ENCODE measurements at places on chromosomes 12 and 14. TPM values are rescaled to one million over a fixed set of nuclear protein-coding genes. Genes with fewer than 3 reads are reported as not detected.

The PTMS gene
- total RNA-seq, result 25.6 TPM

The SMIM41 gene
- total RNA-seq, result not detected

The ITGB7 gene
- total RNA-seq, result 702 TPM

The ERP27 gene
- total RNA-seq, result 8.3 TPM

The LRP10 gene
- total RNA-seq, result 60.0 TPM

The TEX52 gene
- 0.29 TPM for total RNA-seq

The WDR89 gene
- 17.5 TPM for total RNA-seq

DNA sequence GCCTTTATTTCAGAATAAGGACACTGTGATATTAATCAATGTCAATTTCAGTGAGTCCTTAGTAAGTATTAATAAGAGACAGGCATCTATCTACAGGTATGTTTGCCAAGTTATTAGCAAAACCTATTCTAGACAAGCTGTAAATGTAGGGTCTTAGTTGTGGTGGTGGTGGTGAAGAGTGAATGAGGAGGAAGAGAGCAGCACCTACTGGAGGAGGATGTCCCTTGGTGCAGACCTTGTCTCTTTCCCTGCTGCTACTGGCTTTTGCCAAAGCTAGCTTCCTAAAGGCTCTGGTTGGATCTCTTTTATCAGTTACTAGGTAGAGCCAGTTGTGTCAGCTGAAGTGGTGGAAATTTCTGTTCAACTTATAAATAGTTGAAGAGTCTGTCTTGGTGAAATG lies 304.8 kb upstream of the ATP2B1 start:
- no peak for DNase-seq
- no peaks in the 10 kb centered on the region for H3K36me3 ChIP-seq
- H3K4me1 ChIP-seq, result no peaks in the 10 kb centered on the region
- no peak overlapping the region for H3K27ac ChIP-seq

DNA sequence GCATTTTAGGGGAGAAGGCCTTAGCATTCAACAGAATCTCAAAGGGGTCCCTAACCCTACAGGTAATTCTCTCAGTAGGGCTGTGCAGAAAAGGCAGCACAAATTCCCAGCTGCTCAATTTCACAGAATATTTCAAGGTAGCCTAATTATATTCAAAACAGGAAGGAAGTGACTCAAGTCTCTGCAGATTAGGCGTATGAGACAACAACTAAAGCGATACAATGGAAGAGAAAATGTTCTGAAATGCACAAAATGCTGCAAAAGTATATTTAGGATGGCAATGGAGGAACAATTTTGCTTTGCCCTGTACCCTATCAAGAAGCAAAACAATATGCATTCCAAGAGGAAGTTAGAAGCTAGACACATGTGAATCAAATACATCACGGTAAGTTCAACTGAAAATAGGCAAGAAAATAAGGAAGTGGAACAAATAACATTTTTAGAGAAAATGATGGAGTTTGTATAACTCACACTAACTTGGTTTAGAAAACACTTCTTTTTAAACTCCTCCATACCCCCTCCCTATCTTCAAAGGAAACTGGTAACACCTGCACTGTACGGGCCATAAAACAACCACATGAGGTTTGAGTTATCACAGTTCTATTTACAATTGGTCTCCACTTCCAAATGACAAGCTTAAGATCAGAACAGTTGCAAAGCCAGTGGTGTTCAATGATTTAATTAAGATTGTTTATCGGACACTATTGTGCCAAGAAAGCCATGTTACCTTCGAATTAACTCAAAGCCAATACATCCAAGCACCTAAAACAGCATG lies 1.6 kb downstream of the GIT2 start:
- peak overlapping the region; percentile 98 for H3K27ac ChIP-seq
- H3K4me1 ChIP-seq, result peaks cover 66% of the 10 kb centered on the region
- peak overlapping the region; percentile 100 for H3K4me3 ChIP-seq

GRCh38 chr14:64692189-64692985 lies 11.8 kb upstream of the PLEKHG3 start:
- H3K27me3 ChIP-seq, result peaks cover 42% of the 10 kb centered on the region
- no peak overlapping the region for H3K4me3 ChIP-seq
- H3K36me3 ChIP-seq, result peaks cover 2% of the 10 kb centered on the region
- H3K4me1 ChIP-seq, result peaks cover 43% of the 10 kb centered on the region
- DNase-seq, result no peak

DNA sequence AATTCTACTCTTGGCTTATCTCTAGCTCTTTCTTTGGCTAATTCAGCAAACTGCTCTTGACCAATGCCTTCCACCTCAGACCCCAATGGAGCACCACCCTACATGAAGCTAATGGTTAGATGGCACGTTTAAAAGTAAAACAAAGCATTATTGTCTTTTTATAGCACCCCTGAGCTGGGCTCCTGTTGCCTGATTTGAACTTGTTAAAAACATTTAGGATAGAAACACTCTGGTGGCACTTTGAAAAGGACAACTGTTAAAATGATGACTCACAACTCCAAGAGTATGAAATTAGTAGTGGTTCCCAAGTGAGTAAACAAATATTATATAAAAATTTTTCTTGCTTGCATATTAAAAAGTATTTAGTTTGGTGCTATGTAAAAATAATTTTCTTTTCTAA lies 299.6 kb upstream of the DCN start:
- DNase-seq, result no peak
- no peaks in the 10 kb centered on the region for H3K27me3 ChIP-seq
- H3K36me3 ChIP-seq, result no peaks in the 10 kb centered on the region
- no peak overlapping the region for H3K4me3 ChIP-seq
- no peaks in the 10 kb centered on the region for H3K4me1 ChIP-seq

DNA sequence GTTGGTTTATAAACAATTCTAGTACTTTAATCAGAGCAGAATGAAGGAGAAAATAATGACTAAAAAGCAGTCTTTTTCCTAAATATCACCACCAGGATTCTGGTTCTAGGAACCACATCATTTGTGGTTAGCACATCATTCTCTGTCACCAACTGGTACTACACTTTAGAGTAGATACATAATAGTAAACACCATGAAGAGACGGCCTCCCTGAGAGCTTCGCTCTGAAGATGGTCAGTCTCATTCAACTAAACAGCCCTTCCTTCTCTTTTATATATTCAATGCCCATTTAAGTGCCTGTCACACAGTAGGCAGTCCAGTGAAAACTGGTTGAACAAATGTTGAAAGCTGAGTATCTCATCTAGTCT lies 10.9 kb downstream of the SLC38A2 start:
- H3K4me1 ChIP-seq, result peaks cover 55% of the 10 kb centered on the region
- H3K36me3 ChIP-seq, result peaks cover 77% of the 10 kb centered on the region
- H3K27me3 ChIP-seq, result no peaks in the 10 kb centered on the region

- no peak overlapping the region for H3K27ac ChIP-seq
- H3K4me1 ChIP-seq, result peaks cover 28% of the 10 kb centered on the region
- DNase-seq, result no peak
- H3K36me3 ChIP-seq, result peaks cover 13% of the 10 kb centered on the region
- no peaks in the 10 kb centered on the region for H3K27me3 ChIP-seq
Observed at GRCh38 chr14:103421556-103421955, 36.3 kb downstream of the MARK3 start.

- H3K4me3 ChIP-seq, result no peak overlapping the region
- no peaks in the 10 kb centered on the region for H3K36me3 ChIP-seq
- H3K27me3 ChIP-seq, result peaks cover 2% of the 10 kb centered on the region
- no peak for DNase-seq
- peaks cover 6% of the 10 kb centered on the region for H3K4me1 ChIP-seq
- peak overlapping the region; percentile 1 for H3K27ac ChIP-seq
Observed at GRCh38 chr14:100541621-100542560, 45.3 kb downstream of the BEGAIN start.

DNA sequence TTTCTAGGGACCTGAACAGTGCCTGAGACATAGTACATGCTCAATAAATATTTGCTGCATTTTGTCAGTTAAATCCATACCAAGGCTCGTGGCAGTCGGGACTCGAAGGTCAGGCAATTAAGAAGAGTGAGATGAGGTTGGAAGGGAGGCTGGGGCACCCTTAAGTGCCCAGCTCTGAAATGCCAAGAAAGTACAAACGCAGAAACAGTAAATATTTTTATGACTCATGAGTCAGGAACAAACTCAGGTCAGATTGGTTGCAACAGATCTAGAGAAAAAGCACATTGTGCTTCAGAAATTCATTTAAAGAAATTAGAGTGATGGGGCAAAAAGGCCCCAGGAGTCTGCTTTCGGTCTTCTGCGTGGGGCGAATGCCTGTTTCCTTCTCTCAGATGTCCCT lies 83.0 kb upstream of the FZD10 start:
- no peak overlapping the region for H3K4me3 ChIP-seq
- no peaks in the 10 kb centered on the region for H3K36me3 ChIP-seq

DNA sequence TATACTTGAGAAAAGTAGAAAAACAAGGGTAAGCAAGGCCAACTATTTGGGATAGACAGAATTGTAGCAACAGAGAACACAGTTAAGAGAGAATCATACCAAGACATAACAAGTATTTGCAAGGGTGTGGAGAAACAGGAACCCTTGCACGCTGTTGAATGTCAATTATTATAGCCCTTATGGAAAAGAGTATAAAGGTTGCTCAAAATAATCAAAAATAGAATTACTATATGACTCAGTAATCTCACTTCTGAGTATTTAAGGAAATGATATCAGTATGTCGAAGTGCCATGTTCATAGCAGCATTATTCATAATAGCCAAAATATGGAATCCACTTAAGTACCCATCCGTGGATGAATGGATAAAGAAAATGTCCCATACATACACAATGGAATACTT lies 193.3 kb downstream of the PHLDA1 start:
- no peak overlapping the region for H3K27ac ChIP-seq
- DNase-seq, result no peak
